MCF 10A (cell line): ENCODE measurements at places on chromosomes 7 and 10.

GRCh38 chr10:121935702-121936101 lies 7.9 kb upstream of the ATE1 start:
- DNase-seq = no peak

DNA sequence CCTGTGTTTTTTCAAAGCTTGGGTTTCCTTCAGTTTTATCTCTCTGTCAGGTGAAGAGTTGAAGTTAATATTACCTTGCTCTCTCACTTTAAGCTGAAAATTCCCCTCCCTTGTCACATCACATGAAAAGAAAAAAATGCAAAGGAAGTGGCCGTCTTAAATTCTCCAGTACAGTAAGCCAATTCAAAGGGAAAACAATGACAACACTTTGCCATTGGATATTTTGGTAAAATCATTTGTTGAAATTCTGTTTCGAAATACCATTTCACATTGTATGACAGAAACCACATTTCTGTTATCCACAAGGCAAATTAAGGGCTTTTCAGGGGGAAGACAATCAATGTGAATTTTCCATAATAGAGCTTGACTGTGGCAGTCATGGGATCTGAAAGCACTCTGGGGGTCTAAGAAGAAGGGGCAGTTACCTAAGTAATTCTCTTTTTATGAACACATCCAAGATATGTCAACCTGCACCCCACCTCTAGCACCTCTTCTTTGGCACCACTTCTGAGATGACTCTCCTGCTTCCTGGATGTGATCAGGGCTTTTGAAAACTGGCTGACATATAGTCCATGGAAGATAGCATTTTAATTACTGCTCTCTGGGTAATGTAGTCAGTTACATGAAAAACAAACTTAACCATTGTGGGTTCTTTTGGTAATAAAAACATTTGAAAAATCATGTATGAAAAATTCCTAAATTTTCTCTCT lies 63.8 kb downstream of the ENTPD1 start:
- no peak for DNase-seq

- no peak for DNase-seq
Measured at GRCh38 chr7:1360521-1360971, 98.7 kb downstream of the MICALL2 start.

- DNase-seq = no peak
Measured at GRCh38 chr7:26038201-26038990, 113.6 kb upstream of the NFE2L3 start.

DNA sequence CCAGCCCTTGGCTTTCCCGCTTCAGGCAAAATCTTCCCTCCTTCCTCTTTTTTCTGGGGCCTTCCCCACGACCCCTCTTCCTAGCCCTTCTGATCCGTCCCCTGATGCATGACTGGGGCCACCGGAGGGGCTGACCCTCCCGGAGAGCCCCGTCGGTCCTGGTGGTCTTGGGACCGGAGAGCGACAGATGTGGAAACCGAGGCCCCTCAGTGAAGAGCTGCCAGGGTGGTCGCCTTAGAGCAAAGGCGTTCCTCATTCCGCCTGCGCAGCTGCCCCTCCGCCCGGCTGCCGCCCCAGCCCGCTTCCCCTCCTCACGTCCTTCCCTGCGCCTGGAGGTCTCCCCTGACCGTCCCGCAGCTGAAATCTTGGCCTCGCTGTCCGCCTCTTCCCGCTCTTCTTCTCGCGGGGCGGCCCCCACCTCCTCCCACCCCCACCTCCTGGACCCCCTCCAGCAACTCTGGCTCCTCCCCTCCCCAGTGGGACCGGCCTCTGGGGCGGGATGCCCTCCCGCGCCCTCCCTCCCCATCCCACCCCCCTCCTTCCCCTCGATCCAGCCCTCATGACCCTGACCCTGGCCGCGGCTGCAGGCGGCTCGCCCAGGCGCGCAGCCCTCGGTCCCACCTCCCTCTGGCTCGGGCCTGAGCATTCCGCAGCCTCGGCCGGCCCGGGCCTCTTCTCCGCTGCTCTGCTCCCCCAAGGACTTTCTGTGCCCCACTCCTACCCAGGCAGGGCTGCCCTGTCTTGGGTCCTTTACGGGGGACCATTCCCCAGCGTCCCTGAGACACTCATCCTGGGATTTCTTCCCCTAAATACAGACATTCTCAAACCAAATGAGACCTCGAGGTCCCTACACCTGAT lies at the start of gene RARRES2:
Gene RARRES2, minus strand, starts transcription at position 367 of the 858 bp plus-strand sequence. CDS start 1,020 bp downstream, outside the sequence.
- DNase-seq = no peak

DNA sequence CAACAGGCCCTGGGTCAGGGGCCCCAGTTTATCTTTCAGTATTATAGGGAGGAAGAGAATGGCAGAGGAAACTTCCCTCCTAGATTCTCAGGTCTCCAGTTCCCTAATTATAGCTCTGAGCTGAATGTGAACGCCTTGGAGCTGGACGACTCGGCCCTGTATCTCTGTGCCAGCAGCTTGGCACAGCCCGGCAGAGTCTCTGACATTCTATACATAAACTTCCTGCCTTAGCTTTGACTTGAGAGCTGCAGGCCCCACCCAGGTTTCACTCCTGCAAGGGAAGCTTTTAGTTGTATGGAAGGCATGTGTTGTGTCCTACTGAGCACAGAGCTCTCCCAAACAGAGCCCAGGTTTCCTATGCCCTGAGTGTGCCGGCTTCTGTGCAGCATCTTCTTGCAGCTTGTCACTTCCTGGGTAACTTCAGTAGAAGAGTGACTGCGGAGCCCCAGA lies 205.6 kb upstream of the PRSS58 start:
- no peak for DNase-seq

DNA sequence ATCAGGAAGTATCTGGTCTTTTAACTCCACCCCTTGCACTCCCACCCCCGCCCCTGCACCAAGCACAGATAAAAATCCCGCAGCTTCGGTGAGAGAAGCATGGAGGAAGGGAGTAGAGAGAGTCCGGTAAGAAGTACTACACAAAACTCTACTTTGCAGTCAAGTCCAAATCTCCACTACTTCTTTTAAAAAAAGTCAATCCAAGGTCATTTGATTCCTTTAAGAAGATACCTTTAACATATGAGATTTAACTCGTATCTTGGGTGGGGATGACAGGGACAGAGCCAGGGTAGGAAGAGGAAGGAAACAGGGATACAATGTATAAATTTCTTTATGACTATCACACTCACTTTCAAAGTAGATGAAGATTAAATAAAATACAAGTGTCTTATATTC lies 132.1 kb downstream of the NRBF2 start:
- peak; percentile 69 for DNase-seq

GRCh38 chr10:27100813-27101347 lies 586 bp upstream of the ANKRD26 start:
- no peak for DNase-seq

DNA sequence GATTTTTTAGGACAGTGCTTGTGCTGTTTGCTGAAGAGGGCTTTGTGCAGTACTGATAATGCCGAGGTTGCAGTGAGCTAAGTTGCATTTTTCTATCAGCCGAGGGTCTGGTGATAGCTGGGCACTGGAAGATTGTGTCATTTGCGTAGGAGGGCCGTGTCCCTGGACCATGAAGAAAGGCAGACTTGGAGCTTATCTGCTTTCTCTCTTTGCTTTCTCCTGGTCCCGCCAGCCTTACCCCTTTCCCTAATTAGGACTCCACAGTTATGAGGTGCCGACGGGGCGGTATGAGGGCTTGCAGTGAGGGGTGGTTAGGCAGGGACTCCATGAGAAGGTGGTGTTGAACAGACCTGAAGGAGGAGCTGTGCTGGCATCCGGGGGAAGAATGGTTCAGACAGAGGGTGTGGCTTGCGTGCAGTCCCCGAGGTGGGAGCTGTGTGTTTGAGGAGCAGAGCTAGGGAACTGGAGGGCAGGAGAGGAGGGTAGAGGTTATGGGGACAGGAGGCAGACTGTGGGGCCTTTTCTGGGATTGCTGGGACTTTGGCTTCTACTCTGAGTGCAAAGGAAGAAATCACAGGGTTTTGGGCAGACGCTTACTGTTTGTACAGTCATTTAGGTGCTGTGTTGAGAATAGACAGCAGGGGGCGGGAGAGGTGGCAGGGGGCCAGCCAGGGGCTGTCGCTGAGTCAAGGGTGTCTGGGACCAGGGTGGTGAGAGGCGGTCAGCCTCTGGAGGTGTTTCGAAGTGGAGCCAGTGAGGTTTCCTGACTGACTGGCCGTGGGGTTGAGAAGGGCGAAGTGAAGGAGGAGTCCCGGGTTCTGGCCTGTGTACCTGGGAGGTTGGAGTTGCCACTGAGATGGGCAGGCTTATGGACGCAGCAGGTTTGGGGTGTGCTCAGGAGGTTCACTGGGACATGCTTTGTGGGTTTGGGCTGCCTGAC lies 43.4 kb downstream of the PRF1 start:
- DNase-seq = peak; percentile 66

- DNase-seq = peak; percentile 43
Measured at GRCh38 chr7:66697449-66698438, 42.8 kb upstream of the RABGEF1 start.

DNA sequence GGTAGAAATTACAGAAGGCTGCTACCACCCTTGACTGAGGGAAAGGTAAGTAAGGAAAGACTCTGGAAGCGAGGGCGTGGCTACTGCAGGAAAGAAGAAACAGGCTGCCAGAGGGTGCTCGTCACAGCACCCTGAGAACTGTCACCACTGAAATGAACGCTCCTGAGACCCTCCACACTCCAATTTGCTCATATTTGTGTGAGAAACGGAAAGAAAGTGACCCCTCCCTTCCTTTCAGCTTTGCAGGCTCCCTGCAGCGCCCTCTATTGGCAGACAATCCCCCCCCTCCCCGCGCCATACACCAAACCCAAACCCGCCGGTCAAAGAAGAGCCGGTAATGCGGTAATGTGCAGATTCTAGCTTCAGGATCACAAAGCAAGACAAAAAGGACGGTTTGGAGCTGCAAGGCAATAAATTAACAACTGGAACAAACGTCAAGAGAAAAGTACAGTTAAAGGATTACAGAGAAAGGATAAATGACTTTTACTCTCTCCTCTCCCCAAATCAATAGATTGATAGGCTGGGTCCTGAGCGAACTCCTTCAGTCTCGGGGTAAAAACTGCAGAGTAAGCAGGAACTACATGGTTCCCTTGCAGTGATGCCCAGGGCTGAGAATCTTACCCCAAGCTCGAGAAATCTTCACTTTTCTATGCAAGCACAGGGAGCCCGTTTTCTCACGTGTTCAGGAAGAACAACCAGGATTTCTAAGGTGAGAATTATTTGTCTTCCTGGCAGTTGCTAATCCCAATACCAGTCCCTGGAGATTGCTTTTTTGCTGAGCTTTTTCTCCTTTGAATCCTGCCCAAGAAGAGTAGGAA lies 47.6 kb downstream of the STEAP1B start:
- DNase-seq = peak; percentile 52

DNA sequence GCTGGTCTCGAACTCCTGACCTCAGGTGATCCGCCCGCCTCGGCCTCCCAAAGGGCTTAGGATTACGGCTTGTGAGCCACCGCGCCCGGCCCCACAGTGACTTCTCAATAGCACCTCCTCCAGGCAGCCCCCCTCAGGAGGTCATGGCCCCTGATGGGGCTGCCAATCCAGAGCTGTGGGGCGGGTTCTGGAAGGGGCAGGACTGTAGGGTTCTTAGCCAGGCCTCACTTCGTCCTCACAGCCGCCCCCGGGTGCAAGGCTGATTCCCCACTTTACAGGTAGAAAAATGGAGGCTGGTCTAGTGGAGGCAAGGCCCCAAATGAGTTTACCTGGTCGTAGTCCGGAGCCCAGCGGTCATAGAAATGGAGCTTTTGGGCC lies 638 bp downstream of the METTL27 start:
- peak; percentile 36 for DNase-seq

GRCh38 chr7:103937680-103938079 lies 51.8 kb downstream of the RELN start:
- DNase-seq = no peak

DNA sequence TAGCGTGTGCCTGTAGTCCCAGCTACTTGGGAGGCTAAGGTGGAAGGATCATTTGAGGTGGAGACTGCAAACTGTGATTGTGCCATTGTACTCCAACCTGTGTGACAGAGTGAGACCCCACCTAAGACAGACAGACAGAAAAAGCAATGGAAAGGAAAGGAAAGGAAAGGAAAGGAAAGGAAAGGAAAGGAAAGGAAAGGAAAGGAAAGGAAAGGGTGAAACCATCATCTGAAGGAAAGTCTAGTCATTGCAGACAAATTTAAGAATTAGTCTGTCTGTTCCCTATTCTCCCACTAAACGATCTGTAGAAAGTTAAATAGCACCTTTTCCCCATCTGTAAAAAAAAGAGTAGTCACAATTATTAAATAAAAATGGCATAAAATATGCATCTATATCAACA lies 91.1 kb upstream of the SKAP2 start:
- no peak for DNase-seq

DNA sequence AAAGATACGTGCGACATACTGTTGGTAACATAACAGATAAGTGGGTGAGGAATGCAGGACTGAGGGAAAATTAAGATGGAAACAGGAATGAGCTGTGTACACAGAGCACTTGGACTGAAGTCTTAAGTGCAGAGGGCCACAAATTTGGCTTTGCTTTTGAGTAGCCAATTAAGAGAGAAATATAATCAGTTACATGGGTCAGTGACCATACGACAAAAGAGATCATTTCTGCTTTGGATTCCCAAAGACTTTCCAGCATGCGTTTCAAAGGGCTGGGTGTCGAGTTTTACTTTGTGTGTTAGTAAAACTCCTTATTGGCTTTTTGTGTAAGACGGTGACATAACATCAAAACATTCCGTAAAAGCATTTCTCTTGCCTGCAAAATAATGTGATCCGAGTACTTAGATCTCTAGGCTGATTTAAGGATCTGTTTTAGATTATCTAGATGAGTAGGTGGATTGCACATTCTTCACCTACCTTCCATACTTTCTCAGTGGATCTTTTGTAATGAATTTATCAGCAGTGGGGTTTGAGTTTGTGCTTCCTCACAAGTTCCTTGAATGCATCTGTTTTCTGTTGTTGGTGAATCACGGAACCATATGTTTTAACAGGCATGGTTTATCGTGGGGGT lies 7.5 kb downstream of the RABGEF1 start:
- DNase-seq = no peak

DNA sequence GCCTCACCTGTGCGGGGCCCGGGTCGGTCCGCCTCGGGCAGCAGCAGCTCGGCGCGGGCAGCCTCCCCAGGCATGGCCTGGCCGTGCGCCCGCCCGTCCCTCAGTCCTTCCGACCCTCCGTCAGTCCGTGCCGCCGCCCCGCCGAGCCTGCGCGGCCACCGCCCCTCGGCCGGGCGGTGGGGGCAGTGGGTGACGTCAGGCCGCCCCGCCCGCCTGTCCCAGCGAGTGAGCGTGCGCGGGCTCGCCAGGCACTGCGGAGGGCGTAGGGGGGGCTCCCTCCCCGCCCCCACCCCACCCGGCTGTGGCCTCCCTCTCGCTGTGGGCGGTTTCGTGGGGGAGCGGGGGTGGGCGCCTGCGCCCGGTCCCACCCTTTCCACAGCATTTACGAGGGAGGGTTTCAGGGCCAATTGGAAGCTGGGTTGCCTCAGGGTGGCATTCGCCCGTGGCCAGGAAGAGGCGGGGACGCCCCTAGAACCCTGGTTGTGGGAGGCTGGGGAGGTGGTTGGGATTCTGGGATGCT lies at the start of gene NACAD:
Gene NACAD, minus strand, starts transcription at position 149 of the 520 bp plus-strand sequence. Its CDS starts 75 bp downstream, at position 74.
- DNase-seq = no peak
